ENCODE measurements at places on chromosomes 7 and 10.

- H3K36me3 ChIP-seq = no peaks in the 10 kb centered on the region
- H3K4me3 ChIP-seq = no peak overlapping the region
- no peaks in the 10 kb centered on the region for H3K27me3 ChIP-seq
Measured at GRCh38 chr10:48678041-48678440, 6.6 kb upstream of the WDFY4 start.

DNA sequence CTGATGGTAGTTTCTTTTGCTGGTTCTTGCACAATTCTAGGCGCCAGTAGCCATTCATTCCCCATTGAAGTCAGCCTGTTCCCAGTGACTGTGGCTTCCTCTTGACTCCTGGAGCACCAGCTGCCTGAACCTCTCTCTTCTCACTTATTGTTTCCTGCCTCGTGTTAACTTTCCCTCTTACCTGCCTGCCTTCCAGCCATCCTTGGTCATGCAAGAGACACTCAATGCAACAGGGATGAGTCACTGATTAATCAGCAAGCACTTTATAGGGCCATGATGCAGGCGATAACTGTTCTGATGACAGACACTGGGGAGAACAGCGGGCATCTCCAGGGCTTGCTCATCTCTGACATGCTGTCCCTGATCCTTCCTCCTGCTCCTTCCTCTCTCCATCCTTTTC lies 122.0 kb downstream of the PLCE1 start:
- no peak for DNase-seq
- H3K36me3 ChIP-seq = no peaks in the 10 kb centered on the region
- H3K4me3 ChIP-seq = no peak overlapping the region
- H3K27me3 ChIP-seq = no peaks in the 10 kb centered on the region
- H3K4me1 ChIP-seq = no peaks in the 10 kb centered on the region

- DNase-seq = no peak
- no peak within 1 kb of the TSS for H3K27ac ChIP-seq
- peaks cover 21% of the 10 kb centered on the region for H3K27me3 ChIP-seq
- peak within 1 kb of the TSS; percentile 66 for H3K4me3 ChIP-seq
- peaks cover 5% of the 10 kb centered on the region for H3K4me1 ChIP-seq
Measured at GRCh38 chr10:16521311-16522016, at the start of gene C1QL3. TSS of gene C1QL3 (minus strand) at chr10:16521879. CDS start at chr10:16521065, 814 bp downstream.

DNA sequence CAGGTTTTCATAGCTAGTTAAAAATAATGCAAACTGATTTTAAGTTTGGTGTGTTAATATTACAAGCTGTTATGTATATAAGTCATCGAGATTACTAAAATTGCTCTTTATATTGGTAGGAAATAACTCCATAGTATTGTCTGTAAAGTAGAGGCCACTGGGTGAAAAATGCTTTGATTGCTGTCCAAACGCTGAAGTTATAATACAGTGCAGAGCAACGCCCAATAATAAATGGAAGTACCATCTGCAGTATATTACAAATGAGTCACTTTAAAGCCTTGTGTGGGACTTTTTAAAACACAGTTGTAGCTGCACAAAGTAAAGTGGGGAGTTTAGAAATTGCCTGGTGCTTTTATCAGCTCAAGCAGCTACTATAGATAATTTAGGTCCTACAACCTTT lies 196.1 kb downstream of the NXPH1 start:
- H3K27me3 ChIP-seq = no peaks in the 10 kb centered on the region
- H3K36me3 ChIP-seq = no peaks in the 10 kb centered on the region
- H3K27ac ChIP-seq = no peak overlapping the region
- H3K4me3 ChIP-seq = no peak overlapping the region
- H3K4me1 ChIP-seq = no peaks in the 10 kb centered on the region

DNA sequence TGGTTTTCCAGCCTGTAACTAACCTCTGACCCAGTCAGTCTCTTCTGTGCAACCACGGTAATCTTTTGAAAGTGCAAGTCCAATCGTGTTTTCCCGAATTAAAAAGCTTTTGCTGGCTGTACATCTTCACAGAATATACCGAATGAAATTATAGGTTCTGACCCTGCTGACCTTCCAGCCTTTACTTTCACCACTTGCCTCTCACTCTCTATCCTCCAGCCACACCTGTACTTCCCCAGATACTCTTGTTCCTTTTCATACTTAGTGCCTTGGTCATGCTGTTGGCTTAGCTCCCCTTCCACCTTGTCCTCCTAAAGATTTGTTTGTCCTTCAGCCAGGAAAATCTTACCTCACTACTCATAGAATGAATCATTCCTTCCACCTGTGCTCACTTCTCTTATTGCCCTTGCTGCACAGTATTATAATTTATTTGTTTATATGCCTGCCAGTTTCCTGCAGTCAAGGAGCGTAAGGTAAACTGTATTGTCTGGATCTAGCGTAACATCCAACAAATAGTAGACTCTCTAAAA lies 2.3 kb upstream of the PNPLA8 start:
- no peaks in the 10 kb centered on the region for H3K27me3 ChIP-seq
- no peak overlapping the region for H3K27ac ChIP-seq
- DNase-seq = no peak
- H3K36me3 ChIP-seq = no peaks in the 10 kb centered on the region
- H3K4me3 ChIP-seq = no peak overlapping the region

GRCh38 chr7:30906515-30907240 lies 5.0 kb upstream of the AQP1 start:
- H3K4me1 ChIP-seq = peaks cover 8% of the 10 kb centered on the region
- no peak for DNase-seq
- H3K4me3 ChIP-seq = no peak overlapping the region
- peak overlapping the region; percentile 4 for H3K27ac ChIP-seq

Measured in breast epithelium (tissue), 4 donors.